Right atrium auricular region (tissue), 2 donors: ENCODE measurements at places on chromosomes 16 and 17. TPM values are rescaled to one million over a fixed set of nuclear protein-coding genes. Genes with fewer than 3 reads are reported as not detected.

The OR1D5 gene
- total RNA-seq: not detected

The PRCD gene
- total RNA-seq: 3.5 TPM

The GSPT1 gene
- total RNA-seq: 59.5 TPM

The TMEM100 gene
- 18.0 TPM for total RNA-seq

The ALOXE3 gene
- not detected for total RNA-seq

The CARD14 gene
- not detected for total RNA-seq

The KRTAP4-5 gene
- total RNA-seq: not detected

The CIBAR2 gene
- total RNA-seq: not detected
